Stimulated activated CD8-positive, alpha-beta memory T cell treated with anti-CD3 and anti-CD28 coated beads, Interleukin-2, amount 100 ng/mL, for 1 hour (primary cell): ENCODE measurements at places on chromosomes 3 and 15.
A peak's percentile ranks its signal among the peaks of the same experiment; 100 is the strongest.

GRCh38 chr15:72078887-72079286 lies 39.1 kb downstream of the MYO9A start:
- no peak for DNase-seq

DNA sequence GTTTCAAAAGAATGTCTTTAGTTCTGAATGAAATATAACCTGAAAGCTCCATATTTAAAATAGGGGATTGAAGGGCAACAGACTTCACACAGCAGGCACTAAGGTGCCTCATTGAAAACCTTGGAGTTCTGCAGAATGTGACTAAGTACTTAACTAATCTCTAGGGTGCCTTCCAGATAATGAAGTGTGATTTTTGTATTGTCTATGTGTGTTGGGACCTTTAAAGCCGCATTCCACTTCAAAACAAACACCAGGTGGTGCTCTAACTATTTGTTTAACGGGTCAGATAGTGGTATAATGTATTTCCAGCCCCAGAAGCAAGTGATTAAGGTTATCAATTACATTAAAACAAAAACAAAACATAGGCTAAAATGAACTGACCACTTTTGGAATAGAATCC lies 28.0 kb downstream of the TFG start:
- DNase-seq: no peak

GRCh38 chr15:83160741-83161140 lies 46.9 kb downstream of the HDGFL3 start:
- DNase-seq: no peak

GRCh38 chr15:69725957-69726356 lies 273.3 kb downstream of the RPLP1 start:
- DNase-seq: no peak

DNA sequence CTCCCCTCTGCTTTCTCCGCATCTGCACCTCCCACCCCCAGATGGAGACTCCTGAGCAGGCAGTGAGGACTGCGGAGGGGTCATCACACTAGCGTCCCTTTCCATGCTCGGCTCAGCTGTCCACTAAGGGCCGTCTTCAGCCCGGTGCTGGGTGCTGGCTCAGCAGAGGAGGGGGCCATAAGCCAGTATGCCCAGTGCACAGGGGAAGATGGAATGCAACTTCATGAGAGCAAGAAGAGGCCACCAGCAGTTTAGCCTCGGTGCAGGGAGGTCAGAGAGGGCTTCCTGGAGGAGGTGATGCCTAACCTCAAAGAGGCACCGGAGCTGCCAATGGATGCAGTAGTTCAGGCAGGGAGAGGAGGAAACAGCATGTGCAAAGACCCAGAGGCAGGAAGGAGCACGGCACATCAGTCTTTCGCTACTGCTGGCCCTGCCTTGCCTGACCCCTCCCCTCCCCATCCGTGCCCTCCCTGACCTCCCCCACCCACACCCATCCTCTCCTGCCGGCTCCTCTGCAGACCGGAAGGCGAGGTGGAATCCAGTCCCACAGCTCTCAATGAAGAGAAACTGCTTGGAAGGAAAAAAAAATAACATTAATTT lies 15.2 kb upstream of the PLXND1 start:
- DNase-seq: no peak

DNA sequence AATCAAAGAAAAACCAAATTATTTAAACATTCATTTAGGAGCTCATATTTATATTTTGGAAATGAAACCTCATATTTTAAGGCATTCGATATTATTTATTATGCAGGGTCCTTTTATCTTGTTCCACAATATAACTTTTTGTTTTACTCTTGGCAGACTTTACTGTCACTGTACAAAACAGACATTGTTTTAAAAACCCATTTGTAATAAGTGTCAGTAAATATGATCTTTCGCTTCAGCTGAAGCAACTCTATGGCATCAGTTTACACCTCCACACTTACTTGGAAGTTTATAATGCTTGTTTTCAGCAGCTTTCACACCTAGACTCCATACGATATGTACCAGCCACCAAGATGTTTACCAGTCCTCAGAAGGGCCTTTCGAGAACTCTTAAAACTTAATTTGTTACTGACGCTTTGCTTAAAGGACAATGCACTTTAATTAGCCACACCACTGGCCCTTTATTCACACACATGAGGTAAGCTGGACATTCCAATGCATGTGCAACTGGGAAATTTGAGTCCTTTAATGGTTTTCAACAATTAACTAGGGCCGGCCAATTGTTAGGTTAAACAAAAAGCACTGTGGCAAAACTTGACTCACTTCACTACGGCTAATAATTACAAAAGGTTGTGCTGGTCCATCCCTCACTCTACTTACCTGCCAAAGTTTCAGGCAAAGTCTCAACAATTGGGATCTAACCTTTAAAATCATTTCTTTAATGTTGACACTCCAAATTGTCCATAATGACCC lies 16.7 kb downstream of the WWTR1 start:
- DNase-seq: no peak

- no peak for DNase-seq
These were observed 11.6 kb downstream of the NEK11 start for GRCh38 chr3:131038326-131038725.

DNA sequence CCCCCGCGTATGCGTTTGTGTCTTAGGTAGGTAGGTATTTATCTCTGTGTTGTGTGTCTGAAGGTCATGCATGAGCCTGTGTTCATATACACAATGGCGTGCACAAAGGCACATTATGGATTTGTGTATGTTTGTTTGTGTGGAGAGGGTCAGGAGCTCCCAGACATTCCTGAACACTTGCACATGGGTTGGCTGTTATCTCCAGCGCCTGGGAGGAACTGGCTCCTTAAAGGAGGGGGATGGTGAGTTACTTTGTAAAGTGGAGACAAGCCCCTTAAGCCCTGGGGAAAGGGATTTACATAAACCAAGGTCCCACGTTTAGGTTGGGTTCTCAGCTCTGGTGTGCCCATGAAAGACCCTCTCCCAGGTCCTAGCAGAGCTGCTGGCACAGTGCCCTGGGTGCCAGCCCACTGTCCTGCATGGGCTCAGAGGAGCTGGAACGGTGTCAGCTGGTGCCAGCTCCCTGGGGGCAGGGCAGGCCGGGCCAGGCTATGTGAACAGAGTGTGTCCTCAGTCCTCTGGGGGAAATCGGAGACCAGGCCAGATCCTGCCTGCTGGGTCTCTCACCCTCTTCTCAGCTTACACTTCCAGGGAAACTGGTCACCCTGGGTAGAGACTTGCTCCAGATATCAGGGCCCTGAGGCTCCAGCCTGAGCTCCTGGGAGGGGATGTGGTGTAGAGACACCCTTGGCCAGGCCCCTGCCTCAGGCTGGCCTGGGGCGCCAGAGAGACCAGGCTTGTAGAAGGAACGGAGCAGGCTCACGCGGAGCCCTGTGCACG lies 25.1 kb downstream of the SNX33 start:
- DNase-seq: no peak

GRCh38 chr3:94172695-94173310 lies 109.9 kb downstream of the NSUN3 start:
- no peak for DNase-seq

- DNase-seq: no peak
These were observed 7.1 kb downstream of the ATP2C1 start for GRCh38 chr3:130900959-130901358.

DNA sequence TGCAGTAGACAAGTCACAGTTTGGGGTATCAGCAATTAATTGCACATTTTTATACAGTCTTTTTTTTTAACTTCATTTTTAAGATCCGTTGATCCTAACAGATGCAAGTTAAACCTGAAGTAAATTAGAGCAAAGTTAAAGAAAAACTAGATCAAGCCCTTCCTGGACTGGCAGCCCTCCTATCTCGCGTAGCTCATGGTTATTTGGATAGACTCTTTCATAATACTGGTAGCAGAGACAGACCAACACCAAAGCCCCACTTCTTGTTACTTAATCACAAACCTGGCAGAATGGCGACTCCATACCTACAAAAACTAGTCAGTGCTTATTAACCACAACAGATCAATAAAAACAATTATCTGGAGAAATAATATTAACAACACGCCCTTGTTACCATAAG lies 26.8 kb downstream of the SOX2 start:
- no peak for DNase-seq

DNA sequence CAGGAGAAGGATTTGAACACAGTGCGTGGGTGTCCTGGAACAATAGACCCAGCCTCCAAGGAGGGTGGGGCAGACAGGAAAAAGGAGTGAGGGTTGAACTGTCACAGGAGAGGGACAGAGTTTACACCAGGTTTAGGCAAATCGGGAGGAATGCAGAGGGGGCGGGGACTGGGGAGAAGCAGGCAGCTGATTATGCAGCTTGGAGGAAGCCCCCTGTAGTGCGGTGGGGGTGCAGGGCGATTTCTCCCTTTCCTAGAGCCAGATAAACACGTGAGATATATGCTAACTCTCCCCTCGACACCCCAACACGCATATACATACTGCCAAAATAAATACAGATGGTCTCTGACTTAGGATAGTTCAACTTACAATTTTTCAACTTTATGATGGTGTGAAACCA lies 108.6 kb upstream of the PRR20G start:
- DNase-seq: no peak

DNA sequence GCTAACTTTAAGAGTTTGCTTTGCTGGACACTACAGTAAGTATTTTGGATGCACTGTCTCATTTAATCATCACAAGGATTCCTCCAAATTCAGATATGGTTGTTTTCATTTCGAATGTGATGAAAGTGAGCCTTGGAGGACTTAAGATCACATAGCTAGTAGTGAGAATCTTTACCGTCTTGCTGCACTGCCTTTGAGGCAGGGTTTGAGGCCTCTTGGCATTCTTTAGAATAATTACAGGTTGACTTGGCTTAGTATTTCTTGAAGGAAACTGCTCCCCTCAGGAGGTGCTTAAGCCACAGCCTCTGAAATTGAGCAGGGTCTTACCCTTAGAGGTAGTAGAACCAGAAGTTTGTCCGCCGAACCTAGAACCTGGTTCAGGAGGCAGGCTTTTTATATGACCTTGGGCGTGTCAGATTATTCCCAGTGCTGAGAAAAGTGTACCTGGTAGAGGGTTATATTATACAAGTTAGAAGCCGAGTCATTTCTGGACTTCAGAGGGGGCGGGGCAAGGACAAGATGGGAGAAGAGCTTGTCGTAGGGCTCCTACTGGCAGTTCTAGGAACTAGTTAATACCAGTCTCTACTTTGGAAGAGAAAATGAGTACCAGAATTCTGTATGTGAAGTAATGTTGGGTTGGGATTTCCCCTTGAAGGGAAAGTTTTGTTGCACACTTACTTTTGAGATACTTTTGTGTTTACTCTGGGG lies 1.1 kb downstream of the TFG start:
- peak; percentile 18 for DNase-seq

GRCh38 chr3:76582632-76583378 lies 457.1 kb upstream of the ROBO2 start:
- DNase-seq: no peak

GRCh38 chr3:40317061-40317855 lies 7.8 kb downstream of the EIF1B start:
- peak; percentile 13 for DNase-seq

- DNase-seq: no peak
These were observed 16.8 kb upstream of the OCA2 start for GRCh38 chr15:28115871-28116270.

DNA sequence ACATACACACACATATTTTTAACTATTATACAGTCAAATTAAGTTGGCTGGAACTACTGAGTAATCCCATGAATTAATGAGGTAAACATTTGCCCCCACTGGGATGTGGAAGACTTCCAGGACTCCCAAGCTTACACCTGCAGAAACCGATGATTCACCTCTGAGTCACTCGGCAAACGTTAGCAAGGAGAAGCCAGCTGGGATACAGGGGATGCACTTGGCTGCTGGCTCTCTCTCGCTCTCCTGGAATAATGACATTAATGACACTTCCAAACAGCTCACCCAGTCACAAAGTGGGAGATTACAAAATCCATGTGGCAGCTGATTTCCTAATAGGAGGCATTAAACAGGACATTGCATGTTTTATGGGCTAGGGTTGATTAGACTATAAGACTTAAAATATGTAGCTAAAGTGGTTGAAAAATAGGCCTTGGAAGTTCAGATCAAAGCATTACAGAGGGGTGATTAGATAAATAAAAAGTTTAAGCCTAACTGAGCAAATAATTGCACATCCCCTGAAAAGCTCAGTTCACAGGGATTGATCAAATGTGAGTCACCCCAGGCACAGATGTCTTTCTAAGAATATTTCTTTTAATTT lies 500.9 kb downstream of the SOX2 start:
- DNase-seq: no peak

GRCh38 chr3:142274908-142275307 lies 49.5 kb upstream of the GK5 start:
- no peak for DNase-seq

- DNase-seq: no peak
These were observed 70.3 kb downstream of the MYLK start for GRCh38 chr3:123813876-123814275.

GRCh38 chr3:182309120-182309519 lies 484.2 kb upstream of the ATP11B start:
- no peak for DNase-seq

DNA sequence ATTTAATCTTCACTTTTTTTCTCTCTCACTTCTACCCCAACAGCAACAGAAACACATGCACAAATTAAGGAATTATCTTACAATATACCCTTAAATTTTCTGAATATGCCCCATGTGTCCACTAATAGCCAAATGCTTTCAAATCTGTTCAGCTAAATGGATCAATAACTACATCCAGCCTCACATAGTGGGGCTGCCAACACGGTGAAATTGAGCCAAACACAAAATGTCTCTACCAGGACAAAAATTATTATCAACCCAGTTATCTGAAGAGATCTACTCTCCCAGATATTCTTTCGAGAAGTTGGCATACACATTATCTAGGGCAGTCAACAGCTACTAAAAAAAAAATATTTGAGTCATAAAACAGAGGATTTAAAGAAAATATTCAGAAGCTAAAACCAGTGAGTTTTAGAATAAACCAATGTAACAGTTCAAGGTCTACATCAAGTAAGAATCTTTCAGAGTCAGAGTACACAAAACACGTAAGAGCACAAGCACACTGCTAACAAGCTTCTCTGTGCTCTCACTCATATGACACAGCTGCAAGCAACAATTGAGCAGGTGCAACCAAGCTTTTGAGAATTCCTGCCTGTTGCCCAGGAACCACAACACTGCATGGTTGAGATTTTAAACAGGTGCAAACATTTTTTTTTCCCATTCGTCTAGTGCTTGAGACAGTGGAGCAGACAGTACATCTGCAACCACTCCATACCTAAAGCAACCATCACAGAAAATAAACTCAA lies 247.7 kb downstream of the ZBTB20 start:
- no peak for DNase-seq

- no peak for DNase-seq
These were observed 10.8 kb downstream of the MBNL1 start for GRCh38 chr3:152279479-152279878.

GRCh38 chr3:183554377-183554776 lies 1.1 kb downstream of the KLHL6 start:
- no peak for DNase-seq

- DNase-seq: no peak
These were observed 67.8 kb upstream of the FSIP1 start for GRCh38 chr15:39850436-39850835.
